ENCODE measurements at places on chromosomes 6 and 20.

DNA sequence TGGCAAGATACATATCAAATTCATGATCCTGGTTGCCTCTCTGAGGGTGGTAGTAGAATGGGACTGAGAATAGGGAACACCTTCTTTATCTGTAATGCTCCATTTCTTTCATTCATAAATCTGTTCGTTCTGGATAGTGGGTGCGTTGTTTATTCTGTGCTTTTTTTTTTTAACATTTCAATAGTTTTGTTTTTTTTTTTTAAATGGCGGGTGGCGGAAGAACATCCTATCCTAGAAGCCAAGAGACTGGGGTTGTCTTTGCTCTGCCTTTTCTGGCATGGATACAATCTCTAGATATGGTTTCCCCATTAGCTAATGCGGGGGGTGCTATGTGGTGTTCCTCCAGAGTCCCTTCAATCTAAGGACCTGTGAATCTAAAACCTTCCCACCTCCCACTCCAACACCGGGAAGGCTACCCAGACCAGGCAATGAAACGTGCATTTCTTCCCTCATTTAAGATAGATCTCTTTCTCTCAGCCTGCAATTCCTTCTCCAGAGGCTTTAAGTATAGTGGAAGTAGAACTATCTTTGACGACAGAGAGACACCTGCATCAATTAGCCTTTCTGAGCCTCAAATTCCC, 883 bp upstream of the CCDC28A start:
- no peak for DNase-seq

- no peak for DNase-seq
These were observed 4.2 kb downstream of the ADTRP start for GRCh38 chr6:11774426-11774825.

DNA sequence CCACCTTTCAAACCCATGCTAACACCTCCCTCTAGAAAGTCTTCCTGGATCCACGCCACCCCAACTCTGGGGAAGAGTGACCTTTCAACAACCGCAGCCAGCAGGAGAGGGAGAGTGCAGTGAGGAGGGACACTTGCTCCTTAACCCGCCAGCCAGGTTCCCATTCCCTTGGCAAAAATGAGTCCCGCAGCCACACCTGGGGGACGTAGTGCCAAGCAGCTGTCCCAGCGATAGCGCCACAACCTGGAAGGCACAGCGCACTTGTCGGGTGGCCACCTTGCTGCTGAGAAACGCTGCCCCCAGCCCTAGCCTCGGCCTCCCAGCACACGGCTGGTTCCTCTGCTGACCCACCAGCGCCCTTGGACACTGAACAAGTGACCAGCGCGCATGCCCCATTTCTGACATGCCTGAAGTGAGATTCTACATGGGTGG, 119.3 kb downstream of the JPH2 start:
- no peak for DNase-seq

DNA sequence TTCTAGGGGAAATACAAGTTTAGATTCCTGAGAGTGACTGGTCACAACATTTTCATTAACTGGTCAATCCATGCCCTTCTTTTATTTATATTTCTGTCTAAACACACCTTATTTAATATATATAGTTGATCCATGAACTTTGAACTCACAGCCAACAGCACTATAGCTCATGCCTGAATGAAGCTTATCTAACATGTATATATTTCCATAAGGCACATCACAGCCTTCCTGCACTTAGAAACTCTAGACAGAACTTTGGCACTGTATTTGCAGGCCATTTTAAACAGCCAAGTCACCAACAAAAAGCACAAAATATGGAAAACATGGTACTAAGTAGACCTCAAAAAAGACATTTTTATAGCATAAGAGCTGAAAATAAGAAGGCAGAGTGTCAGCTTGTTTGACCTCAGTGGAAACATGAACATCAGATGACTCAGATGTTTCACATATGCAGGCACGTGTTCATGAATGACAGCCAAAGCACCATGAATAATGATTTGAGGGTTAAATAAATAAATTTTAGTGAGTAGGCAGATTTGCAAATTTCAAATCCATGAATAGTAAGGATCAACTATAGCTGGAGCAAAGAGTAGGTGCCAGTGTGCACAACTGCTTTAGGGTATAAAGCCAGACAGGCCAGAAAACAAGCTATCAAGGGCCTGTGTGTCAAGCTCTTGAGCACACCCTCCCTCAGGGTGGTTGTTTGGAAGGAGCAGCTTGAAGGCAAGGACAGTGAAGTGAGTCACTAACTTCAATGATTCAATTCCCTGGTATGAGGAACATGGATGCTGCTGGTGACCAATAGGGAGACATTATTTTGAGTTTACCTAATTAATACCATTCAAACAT, 88.9 kb upstream of the NT5E start:
- no peak for DNase-seq

DNA sequence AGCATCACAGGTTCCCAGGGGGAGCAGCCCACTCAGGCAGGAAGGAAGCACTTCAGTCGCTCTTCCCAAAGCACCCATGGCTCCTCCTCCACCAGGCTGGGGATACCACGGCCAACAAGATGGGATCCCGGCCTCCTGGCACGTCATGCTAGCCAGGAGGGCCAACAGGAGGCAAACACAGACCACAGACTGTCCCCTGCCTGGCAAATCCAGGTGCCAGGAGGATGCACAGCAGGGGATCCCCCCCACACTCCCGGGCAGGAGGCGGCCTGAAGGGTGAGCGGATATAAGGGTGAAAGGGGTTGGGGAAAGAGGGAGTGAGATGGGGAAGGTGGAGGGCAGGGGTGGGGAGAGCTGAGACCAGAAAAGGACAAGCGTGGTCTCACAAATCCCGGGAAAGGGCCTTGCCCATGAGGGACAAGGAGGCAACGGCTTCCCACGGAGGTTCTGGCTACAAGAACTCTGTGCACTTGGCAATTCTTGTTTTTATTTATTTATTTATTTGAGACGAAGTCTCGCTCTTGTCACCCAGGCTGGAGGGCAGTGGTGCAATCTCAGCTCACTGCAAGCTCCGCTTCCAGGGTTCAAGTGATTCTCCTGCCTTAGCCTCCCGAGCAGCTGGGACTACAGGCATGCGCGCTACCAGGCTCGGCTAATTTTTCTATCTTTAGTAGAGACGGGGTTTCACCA, 7.2 kb downstream of the PXDC1 start:
- no peak for DNase-seq

- DNase-seq, result no peak
These were observed 31.8 kb downstream of the ABRACL start for GRCh38 chr6:139060332-139060731.

DNA sequence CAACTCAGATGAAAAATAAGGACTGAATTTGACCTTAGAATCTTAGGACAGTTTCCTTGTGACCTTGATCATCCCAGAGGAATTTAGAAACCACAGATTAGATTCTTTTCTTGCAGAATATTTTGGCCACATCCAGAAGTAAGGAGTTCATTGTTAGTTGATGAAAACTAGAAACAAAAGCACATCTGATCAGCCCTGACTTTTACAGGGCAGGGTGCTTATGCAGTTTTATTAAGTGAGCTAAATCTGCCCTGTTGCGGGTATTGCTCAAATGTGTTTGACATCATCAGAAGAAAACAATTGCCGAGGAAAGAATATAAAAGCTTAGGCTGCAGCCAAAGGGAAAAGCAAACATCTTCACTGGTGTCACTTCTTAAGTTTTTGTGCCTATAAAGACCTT, 100.8 kb downstream of the MTFR2 start:
- no peak for DNase-seq

- DNase-seq, result peak; percentile 20
These were observed 284.7 kb upstream of the TAB2 start for GRCh38 chr6:149032599-149033405.

- no peak for DNase-seq
These were observed 3.0 kb upstream of the FBXO9 start for GRCh38 chr6:53062169-53062539.

GRCh38 chr6:162092816-162093502, 634.6 kb downstream of the PRKN start:
- no peak for DNase-seq

- DNase-seq, result no peak
These were observed 242.9 kb downstream of the NRN1 start for GRCh38 chr6:5763871-5764270.

- DNase-seq, result no peak
These were observed 12.0 kb upstream of the CD83 start for GRCh38 chr6:14105547-14105946.

All from stimulated activated CD8-positive, alpha-beta memory T cell treated with anti-CD3 and anti-CD28 coated beads, Interleukin-7, amount 100 ng/mL, for 4 hours (primary cell).